ENCODE measurements at places on chromosomes 16 and 17.

- no peak for DNase-seq
These were observed 10.1 kb upstream of the CEP295NL start for GRCh38 chr17:78913115-78913514.

GRCh38 chr16:85919271-85920267, 20.6 kb downstream of the IRF8 start:
- no peak for DNase-seq

DNA sequence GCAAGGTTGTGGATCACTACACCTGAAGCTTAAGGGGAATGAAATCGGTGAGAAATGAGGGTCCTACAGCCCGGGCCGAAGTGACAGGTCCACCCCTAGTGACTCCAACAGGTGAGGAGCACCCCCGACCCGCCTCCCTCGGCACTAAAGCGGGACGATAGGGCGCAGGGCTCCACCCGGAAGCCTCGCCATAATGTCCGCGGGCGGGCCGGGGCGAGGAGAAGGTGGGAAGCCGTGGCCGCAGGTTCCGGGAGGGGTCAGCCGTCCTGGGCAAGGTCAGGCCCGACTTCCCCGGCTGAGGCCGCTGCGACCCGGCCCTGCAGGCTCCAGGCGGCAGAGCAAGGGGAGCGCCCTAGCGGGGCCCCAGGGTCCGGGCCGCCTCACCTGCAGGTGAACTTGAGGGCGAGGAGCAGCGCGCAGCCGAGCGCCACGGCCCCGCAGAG, 543 bp downstream of the TXNDC11 start:
- DNase-seq: peak; percentile 28

GRCh38 chr17:66271512-66271911, 30.9 kb upstream of the PRKCA start:
- no peak for DNase-seq

GRCh38 chr17:67438667-67439066, 61.6 kb downstream of the PITPNC1 start:
- DNase-seq: no peak

GRCh38 chr16:3968551-3968950, 88.0 kb upstream of the CREBBP start:
- DNase-seq: no peak

DNA sequence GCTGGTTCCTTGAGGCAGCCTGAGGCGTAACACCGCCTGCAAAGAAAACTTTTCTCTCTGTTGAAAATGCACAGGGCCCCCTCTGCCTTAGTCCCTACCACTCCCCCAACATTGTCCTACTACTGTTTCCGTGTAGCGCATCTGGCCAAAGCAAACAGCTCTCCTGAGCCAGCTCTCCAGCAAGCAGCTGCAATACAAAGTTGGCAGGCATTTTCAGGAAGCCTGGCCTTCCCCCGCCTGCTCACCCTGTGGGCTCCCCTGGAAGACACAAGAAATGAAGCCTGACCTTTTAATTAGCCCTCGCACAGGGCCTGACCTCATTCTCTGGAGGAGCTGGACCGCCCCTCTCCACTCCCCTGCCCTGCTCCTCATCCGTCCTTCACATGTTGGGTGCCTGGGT, 66.7 kb downstream of the SOX9 start:
- no peak for DNase-seq

DNA sequence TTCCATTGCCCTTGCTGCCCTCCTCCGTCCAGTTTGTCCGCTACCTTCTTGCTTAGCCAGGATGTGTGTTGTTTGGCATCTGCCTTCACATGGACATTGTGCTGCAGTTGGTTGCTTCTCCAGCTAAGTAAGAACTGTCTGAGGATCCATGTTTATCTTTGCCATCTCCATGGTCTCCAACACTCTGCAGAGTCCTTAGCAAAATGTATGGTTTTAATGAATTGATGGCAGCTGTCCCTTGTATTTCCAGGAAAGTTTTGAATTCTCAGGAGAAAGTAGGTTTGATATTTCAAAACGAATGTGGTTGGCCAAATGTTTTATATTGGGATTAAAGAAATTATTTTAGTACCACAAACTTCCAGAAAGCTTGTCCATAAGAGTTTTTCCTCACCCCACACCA, 160.9 kb downstream of the SPECC1 start:
- no peak for DNase-seq

- DNase-seq: no peak
These were observed 2.7 kb downstream of the TOM1L1 start for GRCh38 chr17:54903375-54903774.

GRCh38 chr16:30927789-30928378, 4.5 kb downstream of the FBXL19 start:
- DNase-seq: no peak

DNA sequence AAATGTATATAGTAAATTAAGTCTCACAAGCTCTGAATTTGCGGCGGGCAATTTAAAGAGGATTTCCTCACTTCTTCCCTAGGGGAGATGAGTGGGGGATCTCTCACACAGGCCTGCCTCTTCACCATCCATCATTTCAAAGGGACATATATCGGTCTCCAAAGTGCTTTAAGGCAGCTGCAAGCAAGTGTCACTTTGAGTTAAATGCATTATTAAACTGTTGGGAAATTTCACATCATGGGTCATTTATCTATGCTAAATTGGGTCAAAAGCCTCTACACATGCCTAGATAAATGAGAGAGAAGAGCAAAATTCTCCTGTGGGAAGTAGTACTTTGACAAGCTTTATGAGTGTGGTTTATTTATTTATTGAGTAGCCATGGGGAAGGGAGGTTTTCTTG, 1106.1 kb upstream of the GOT2 start:
- no peak for DNase-seq

GRCh38 chr17:40068129-40068581, 5.4 kb downstream of the THRA start:
- no peak for DNase-seq

DNA sequence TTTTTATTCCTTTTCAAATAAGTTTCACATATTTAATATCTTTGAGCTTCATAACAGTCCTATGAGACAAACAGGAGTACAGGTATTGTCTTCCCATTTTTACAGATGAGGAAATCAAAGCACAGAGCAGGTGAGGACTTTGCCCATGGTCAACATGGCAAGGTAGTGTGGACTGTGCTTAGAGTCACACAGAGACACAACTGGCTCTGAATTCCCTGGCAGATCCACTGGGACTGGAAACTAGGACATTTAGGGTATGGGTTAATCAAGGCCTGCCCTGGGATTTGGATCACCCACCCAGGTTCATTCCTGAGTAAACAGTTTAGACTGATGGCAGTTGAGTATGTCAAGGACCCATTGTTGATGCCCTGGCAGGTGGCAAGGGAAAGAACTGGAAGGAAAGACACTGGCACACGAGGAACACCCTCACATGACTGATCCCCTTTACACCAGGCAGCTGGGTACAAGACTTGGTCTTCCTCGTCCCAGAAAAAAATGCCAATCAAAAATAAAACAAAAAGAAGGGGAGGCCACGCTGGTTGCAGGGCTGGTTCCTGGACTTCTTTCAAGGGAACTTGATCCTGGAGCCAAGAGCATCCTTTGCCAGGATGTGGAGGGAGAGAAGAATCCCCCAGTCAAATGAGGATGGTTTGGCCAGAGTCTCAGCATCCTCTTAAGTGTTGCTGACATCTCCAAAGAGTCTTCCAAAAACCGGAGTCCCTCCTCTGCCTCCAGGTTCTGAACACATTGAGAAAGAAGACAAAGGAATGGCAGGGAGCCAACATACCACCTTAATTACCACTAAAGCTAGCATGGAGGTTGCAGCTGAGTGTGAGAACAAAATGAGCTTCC, 34.9 kb downstream of the CHD9 start:
- no peak for DNase-seq

DNA sequence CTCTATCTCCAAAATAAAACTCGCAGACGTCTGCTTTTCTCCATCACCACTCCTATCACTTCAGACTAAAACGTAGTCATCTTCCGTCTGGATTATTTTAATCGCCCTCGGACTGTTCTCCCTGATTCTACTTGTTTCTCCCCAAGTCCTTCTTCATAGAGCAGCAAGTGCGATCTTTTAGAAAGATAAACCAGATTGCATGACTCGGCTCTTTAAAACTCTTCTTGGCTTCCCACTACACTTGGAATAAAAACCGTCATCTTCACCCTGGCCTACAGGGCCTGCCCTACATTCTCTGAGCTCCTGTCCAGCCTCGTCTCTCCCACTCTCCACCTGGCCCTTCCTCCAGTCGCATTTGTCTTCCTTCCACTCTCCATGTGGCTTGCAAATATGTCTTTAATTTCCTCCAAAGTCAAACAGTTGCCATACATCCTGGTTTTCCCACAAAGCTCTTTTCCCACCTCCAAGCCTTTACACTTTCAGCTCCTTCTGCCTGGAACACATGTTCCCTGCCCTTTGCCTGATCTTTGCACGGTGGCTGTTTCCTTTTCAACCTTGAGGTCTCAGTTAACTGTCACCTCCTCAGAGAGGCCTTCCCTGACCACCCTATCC, 70.5 kb upstream of the DHX40 start:
- no peak for DNase-seq

DNA sequence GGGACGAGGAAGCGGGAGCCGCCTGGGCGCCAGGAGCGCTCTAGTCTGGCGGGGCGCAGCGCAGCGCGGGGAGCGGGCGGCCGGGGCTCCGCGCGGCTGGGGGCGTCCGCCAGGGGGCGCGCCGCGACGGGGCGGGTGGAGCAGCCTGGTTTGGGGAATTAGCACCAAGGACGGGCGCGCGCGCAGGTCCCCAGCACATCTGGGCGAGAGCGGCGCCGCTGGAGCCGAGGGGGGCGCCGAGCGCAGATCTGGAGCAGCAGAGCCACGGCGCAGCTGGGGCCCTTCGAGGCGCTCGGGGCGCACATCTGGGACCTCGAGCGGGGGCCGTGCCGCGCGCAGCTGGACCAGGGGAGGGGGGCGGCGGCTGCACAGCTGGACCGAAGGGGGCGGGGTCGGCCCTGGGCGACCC, at the start of gene NXPH3:
TSS of gene NXPH3 (plus strand) at position 193 of the 409 bp plus-strand sequence. CDS start 349 bp downstream, outside the sequence.
- peak; percentile 51 for DNase-seq

- no peak for DNase-seq
These were observed 375.5 kb downstream of the TOX3 start for GRCh38 chr16:52171481-52171880.

GRCh38 chr16:57894390-57895080, 76.4 kb downstream of the CNGB1 start:
- DNase-seq: no peak

- DNase-seq: no peak
These were observed 8.2 kb downstream of the IGFBP4 start for GRCh38 chr17:40451420-40451819.
